NCI-H524 (cell line): ENCODE measurements at places on chromosomes 6 and 20.

DNA sequence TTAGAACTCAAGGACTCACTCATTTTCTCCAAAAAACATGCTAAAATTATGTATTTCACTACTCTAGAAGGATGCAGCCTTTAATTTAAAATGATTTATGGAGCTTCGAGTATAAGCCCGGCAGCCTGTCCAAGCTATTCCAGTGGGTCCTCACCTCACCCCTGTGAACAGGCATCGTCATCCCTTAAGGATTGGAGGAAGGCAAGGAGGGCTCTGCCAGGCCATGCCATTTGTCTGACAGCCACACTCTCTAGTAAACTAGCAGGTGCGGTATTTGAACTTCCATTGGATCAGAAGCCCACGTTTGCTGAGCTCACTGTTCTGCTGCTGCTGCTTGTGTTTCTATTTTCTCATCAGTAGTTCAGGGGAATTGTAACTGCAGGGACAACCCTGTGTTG, 39.8 kb upstream of the NAA20 start:
- DNase-seq = no peak

GRCh38 chr20:58168843-58169242, 59.6 kb downstream of the ANKRD60 start:
- no peak for DNase-seq

DNA sequence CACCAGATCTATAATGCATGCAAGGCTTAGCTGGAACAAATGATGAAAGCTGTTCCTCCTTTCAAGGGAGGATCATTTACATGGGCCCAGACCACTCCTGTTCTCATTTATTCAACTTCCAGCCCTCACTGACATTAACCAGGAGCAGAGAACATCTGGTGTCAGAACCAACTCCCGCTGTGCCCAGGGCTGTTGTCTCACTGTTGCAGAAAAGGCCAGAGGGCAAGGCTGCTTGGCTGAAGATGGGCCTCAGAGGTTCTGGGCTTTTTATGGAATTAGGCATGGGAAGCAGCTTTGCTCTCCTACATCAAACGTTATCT, 164.2 kb downstream of the GMPR start:
- peak; percentile 70 for DNase-seq

- peak; percentile 64 for DNase-seq
These were observed 52.9 kb downstream of the TTI1 start for GRCh38 chr20:37980383-37980782.

- DNase-seq = no peak
These were observed 39.6 kb upstream of the CD93 start for GRCh38 chr20:23125625-23126191.

- no peak for DNase-seq
These were observed 543 bp upstream of the MUC22 start for GRCh38 chr6:31009731-31010130.

DNA sequence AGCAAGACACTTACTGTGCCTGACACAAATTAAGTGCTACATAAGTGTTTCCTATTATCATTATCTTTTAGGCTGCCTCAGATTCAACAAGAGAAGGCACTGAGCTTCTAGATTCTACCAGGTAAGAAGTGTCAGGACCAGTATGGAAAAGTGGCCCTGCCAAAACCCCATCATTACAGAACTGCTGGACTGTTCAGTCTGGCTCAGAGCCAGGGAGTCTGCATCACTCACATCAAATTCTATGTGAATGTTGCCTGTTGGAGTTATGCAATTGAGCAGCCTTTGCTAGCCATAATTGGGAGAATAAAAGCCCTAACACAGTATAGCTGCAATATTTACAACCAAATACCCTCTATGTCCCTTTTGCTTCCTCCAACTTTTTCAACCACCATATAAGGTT, 70.9 kb downstream of the ATG5 start:
- DNase-seq = no peak

GRCh38 chr6:106714281-106714680, 84.9 kb downstream of the QRSL1 start:
- DNase-seq = no peak

GRCh38 chr6:30325150-30325872, 1.4 kb upstream of the TRIM39 start:
- no peak for DNase-seq

DNA sequence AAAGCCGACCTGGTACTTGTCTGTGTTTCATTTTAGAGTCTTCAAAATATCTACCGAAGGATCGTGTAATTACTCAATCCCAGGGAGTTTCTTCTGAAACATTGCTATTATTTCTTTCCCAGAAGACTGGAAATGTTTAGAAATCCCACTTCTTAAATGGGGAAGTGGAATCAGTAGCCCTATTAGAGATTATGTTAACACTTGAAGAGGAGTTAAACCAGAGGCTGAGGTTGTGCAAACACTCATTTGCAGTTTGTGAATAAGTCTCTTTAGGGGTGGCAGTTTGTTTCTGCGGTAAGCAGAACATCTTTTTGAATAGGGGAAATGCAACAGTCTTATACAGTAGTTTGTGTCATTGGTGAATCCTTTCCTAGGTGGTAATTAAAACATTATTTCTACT, 21.3 kb downstream of the DSP start:
- DNase-seq = no peak

DNA sequence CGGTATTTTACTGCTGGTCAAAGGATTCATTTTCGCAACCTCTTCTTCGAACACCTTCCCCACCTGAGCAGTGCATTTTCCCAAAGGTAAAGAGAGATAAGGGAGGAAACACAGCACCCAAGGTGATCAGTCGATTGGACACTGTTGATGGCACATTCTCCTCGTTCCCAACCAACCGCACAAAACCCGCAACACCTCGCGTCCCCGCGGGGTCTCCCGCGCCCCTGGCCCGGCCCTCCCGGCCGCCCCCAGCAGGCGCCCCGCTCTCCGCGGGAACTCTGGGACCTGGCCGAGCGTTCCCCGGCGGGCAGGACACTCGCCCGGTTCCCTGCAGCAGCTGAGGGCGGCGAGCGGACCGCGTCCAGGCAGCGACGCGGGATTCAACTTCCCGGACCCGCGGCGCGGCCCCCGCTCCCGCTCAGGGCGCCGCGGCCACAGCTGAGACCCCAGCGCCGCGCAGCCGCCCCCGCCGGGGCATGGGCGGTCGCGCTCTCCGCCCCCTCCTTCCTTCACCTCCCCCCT, 506 bp downstream of the RGS17 start:
- peak; percentile 43 for DNase-seq

DNA sequence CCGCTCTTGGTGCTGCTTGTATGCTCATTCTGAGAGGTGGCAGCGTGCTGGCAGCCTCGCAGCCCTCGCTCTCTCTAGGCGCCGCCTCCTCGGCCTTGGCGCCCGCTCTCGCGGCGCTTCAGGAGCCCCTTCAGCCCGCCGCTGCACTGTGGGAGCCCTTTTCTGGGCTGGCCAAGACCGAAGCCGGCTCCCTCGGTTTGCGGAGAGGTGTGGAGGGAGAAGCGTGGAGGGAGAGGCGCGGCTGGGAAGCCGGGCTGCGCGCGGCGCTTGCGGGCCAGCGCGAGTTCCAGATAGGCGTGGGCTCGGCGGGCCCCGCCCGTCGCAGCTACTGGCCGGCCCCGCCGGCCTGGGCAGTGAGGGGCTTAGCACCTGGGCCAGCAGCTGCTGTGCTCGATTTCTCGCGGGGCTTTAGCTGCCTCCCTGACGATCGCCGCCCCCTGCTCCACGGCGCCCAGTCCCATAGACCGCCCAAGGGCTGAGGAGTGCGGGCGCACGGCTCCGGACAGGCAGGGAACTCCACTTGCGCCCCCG, 19.5 kb upstream of the FAM8A1 start:
- DNase-seq = peak; percentile 49

DNA sequence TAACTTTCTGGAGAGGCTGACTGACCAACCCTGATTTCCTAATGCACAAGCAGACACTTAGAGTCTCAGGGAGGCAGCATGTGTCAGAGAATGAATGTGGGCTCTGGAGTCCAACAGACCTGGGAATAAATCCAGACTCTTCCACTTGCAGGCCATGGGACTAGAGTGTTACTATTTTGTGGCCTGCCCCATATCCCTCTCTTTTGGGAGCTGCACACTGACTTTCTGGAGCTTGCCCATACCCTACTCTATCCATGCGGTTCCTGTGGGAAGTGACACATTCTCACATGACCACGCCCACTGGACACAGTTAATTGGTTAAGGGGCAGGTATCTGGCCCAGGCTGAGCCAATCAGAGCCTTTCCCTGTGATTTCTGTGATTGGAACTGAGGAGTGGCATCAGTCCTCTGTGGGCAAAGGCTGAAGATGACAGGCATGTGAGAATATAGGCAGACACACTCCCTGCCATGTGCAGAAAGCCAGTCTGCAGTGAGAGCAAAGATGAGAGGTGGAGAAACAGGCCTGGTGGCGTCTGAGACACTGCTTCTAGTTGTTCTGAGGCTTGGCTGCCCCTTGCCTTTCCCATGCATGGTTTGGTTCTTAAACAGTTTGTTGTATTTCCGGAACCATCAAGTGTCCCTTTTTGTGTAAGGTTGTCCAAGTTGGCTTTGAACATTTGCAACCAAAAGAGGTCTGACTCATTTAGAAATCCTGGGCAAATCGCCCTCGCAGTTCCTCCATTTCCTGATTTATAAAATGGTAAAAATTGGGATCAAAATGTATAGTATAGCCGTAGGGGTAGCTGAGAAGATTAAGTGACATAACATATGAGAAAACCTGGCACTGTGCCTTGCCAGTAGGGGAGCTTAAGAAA, 125.6 kb downstream of the CDC5L start:
- no peak for DNase-seq

DNA sequence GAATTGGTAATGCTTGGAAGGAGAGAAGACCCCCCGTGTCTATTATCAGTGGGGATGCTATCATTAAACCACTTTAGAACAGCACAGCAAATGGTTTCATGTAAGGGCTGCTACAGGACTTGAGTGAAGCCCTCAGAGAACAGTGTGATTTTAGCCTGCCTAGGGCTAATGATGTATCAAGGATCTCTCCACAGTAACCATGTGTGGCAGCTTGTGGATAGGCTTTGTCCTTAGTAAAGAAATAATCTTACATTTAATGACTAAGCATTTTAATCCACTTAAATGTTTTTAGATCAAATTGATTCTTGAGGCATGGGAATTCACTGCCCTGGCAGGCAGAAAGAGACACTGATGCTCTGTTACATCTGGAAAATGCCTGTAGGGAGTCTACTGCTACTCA, 495.1 kb downstream of the NKAIN2 start:
- peak; percentile 12 for DNase-seq

DNA sequence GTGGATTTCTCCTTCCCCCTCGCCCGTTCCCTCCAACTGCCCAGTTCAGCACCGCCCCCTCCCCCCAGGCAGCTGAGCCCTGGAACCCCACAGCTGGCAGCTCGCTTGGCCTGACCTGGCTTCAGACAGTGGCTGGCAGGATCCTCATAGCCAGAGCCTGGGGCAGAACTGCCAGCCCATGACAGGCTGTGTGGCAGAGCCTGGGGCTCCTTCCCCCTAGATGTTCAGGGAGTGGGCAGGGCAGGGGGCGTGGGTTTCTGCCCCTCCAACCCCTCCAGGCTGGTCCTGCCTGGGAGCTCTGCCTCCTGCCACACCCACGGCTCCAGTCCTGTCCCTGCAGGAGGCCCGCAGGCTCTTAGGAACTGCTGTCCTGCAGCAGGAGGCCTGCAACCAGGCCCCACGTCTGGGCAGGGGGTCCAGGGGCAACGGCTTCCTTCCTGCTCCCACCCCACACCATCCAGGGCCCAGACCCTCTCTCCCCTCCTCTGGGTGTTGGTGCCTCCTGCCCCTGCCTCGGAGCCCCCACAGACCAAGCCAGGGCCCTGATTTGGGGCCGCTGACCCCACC, 9.6 kb upstream of the KCNQ2 start:
- no peak for DNase-seq

GRCh38 chr6:47524136-47524845, 46.7 kb downstream of the CD2AP start:
- no peak for DNase-seq

- DNase-seq = no peak
These were observed 12.1 kb upstream of the NDUFAF4 start for GRCh38 chr6:96909811-96910210.

DNA sequence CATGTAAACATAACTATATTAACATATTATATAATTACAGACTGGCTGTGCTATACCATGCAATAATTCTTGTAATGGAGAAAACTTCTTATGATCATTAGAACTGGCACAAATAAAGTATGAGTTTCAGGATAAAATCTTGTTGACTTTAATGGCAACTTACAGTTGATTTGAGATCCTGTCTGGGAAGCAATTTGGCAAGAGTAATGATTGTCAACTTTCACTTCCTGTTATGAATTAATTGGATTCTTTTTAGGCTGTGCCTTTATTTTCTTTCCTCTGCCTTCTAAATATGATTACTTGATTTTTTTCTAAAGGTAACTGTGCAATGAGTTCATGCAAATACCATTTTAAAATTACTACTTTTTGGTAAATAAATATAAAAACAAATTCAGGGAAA, 158.1 kb upstream of the B3GAT2 start:
- no peak for DNase-seq

GRCh38 chr20:21564127-21564773, 50.4 kb upstream of the NKX2-2 start:
- DNase-seq = no peak

DNA sequence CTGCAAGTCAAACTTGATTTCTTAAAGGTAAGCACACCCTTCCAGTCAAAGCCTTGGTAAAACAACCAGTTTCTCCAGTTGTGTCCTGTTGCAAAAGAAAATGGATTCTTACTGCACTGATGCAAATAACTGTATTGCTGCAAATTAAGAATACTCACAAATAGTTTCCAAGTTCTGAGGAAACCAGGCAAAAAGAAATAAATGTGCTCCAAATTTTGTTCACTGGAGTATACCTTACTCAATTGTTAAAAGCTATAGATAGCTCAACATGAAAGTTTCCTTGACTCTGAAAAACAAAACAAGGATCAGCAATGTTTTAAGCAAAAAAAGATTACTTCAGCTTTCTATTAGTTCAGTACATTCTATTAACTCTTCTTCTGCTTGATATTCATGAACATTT, 75.2 kb downstream of the SLC16A10 start:
- DNase-seq = no peak

DNA sequence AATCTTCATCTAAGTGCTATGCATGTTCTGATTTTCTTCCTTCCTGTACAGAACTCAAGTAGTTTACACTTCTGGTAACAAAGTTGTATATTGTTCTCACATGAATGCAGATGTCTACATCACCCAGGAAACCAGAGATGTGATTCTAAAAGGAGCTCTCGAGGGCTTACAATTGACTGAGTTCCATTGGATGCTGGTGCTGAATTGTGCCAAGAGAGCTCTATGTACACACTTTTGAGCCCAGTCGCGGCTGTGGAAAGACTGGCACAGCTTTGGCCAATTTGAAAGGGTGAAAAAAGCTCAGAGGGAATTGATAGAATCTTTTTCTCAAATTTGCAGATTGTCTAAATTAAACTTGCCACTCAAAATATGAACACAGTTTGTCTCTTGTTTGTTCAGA, 340.7 kb downstream of the LMBRD1 start:
- DNase-seq = no peak
